ENCODE measurements at places on chromosomes 2 and 18. TPM values are rescaled to one million over a fixed set of nuclear protein-coding genes. Genes with fewer than 3 reads are reported as not detected.

The MBP gene
- 29.7 TPM for total RNA-seq

The ALK gene
- not detected for total RNA-seq

The ALKAL2 gene
- not detected for total RNA-seq

The PRKAG3 gene
- total RNA-seq = not detected

The SFT2D3 gene
- total RNA-seq = 6.9 TPM

The CEP192 gene
- total RNA-seq = 8.6 TPM

The KLHL41 gene
- 0.37 TPM for total RNA-seq

The ITGA4 gene
- total RNA-seq = 2.0 TPM

The CAPN14 gene
- total RNA-seq = 0.07 TPM

The C2orf72 gene
- total RNA-seq = 7.9 TPM

The PCARE gene
- total RNA-seq = not detected

The RFTN2 gene
- total RNA-seq = 0.01 TPM

The SPP2 gene
- total RNA-seq = not detected

The TMEM247 gene
- total RNA-seq = not detected

The SLC25A52 gene
- not detected for total RNA-seq

The CCL20 gene
- total RNA-seq = 7.7 TPM

The SLC16A14 gene
- total RNA-seq = 1.0 TPM

The DLGAP1 gene
- 0.01 TPM for total RNA-seq

The WDR43 gene
- total RNA-seq = 76.4 TPM

The FAM237A gene
- total RNA-seq = not detected

The UGT1A5 gene
- not detected for total RNA-seq

The BUB1 gene
- total RNA-seq = 50.0 TPM

The KANSL3 gene
- total RNA-seq = 28.4 TPM

The MLPH gene
- 251 TPM for total RNA-seq

The EFHD1 gene
- 1.9 TPM for total RNA-seq

The NOSTRIN gene
- total RNA-seq = 2.1 TPM

The HOXD12 gene
- not detected for total RNA-seq

The AQP12A gene
- total RNA-seq = not detected

Measured in A549 treated with CORT108297 at 1 μM for 4 hours (cell line).